CD4-positive, alpha-beta T cell treated with Interleukin-10 for 1 hour (primary cell): ENCODE measurements at places on chromosomes 2 and 18.

DNA sequence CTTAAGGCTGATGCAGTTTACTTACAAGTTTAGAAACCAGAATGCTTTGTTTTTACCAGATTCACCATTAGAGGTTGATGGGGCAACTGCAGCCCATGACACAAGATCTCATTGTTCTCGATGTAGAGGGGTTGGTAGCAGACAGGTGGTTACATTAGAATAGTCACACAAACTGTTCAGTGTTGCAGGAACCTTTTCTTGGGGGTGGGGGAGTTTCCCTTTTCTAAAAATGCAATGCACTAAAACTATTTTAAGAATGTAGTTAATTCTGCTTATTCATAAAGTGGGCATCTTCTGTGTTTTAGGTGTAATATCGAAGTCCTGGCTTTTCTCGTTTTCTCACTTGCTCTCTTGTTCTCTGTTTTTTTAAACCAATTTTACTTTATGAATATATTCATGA is 99.4 kb upstream of the IL1R2 start:
- DNase-seq: no peak

DNA sequence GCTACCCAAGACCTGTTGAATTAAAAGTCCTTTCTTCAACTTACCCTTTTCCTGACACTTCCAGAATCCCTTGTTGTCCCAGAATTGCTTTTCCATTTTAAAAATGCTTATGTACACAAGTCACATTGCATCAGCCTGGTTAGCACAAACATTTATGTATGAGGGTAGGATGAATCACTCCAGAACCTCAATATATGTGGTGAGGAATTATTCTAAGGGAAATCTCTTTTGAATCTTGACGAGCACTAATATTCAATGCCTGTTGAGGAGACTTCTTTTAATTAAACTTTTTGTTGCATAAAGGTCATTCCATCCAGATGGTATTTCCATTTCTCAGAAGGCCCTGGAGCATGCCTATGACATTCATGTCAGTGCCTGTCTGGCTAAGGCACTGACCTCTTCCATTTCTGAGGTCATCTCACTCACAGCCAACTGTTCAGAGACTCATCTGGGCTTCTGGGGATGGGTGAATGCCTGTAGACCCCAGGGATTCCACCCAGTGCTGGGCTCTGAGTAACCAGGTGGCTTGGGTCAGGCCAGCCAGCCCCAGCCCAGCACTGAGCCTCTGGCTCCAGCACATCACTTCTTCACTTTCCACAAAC is 28.2 kb downstream of the ACMSD start:
- DNase-seq: no peak

DNA sequence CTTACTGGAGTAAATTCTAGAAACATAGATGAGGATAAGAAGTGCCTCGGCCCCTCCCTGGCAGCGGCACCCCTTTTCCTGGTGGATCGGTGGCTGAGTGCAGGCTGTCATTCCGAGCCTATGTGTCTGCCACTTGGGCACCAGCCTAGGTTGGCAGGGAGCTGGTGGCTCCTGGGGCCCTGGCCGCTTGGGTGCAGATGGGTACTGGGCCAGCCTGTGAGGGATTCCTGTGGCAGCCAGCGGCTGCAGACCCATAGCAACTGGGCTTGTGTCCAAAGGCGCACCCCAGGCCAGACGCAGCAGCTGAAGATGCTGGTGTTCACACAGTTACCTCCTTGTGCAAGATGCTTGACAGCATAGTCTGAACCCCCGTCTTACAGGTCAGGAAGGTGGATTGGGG is 2.8 kb downstream of the SNORC start:
- no peak for DNase-seq

DNA sequence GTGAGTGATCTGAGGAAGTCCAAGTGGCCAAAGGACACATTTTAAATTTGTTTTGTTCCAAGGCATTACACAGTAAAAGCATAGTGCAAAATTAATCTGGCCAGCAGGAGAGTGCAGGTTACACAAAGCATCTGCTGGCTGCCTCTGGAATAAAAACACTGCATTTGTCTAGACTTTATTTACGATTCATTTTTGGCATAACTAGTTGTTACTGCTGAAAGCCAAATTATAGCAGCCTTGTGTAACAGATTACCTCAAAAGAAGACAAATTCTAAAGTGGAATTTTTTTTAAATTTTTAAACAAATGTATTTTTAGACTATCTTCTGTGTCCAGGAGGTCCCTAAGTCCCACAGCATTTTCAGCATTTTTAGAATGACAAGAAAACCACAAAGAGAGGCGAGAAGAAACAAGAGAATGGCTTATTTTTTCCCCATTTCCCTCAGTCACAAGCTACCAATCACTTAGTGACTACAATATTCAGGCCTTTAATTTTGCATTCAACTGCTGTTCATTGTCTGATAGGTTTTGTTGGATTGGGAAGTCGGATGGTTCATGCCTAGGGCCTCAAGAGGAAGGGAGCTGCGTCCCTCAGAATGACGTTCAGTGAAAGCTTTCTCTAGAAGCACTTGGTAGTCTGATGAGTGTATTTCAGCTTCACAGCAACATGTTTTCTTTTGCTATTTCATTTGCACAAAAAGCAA is 46.0 kb downstream of the TMEFF2 start:
- no peak for DNase-seq

DNA sequence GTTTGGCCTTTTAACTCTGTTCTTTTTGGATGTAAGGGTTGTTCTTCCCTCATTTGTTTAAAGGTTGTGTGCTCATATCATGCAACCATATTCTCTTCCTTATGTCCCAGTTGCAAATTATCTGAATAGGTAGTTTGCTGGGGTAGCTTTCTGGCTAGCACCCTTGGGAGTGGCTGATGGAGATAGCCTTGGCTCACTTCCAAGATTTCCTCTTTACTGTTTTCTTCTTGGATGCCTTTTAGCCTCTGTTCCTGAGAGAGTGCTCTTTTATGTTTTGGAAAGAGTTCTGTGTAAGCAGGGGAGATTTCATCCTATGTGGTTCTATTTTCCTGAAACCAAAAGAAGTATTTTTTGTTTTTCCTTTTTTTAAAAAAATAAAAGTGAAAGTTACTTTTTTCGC is 25.4 kb downstream of the USP14 start:
- DNase-seq: no peak

GRCh38 chr2:146661473-146662096 is 1183.2 kb upstream of the ACVR2A start:
- DNase-seq: no peak

GRCh38 chr2:56191617-56192016 is 7.8 kb downstream of the CCDC85A start:
- no peak for DNase-seq

- no peak for DNase-seq
These were observed 142.9 kb downstream of the RNF144A start for GRCh38 chr2:7060156-7060555.

DNA sequence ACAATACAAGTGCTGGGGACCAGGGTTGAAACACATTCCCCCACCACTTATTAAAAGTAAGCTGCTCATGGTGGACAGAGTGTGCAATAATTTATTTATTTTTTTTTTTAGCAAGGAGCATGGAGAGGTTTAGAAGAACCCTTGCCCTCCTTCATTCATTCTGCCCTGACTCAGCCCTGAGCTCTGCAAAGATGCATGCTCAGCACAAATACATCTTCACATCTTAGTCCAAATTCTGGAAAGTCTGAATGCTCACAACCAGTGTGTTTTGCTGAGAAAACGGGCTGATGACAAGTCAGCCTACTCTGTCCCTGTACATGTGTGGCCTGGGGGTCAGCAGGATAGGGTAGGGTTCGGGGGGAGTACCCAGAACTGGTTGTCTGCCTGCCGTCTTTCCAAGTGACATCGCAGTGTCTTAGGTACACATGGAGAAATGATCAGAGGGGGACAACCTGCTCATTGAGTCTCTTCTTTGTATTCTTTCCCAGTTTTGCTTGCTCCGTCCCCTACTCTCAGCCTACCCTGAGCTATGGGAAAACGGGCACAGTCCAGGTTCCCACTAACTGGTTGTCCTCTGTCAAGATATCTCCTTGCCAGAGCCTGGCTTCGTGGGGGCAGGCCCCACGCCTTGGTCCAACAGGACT is 76.4 kb downstream of the ADD2 start:
- DNase-seq: no peak

GRCh38 chr2:69047625-69048145 is 34.7 kb downstream of the ANTXR1 start:
- DNase-seq: no peak

GRCh38 chr2:65297544-65297943 is 69.9 kb downstream of the ACTR2 start:
- no peak for DNase-seq

GRCh38 chr2:27221166-27221565 is 4.0 kb downstream of the CAD start:
- DNase-seq: no peak

DNA sequence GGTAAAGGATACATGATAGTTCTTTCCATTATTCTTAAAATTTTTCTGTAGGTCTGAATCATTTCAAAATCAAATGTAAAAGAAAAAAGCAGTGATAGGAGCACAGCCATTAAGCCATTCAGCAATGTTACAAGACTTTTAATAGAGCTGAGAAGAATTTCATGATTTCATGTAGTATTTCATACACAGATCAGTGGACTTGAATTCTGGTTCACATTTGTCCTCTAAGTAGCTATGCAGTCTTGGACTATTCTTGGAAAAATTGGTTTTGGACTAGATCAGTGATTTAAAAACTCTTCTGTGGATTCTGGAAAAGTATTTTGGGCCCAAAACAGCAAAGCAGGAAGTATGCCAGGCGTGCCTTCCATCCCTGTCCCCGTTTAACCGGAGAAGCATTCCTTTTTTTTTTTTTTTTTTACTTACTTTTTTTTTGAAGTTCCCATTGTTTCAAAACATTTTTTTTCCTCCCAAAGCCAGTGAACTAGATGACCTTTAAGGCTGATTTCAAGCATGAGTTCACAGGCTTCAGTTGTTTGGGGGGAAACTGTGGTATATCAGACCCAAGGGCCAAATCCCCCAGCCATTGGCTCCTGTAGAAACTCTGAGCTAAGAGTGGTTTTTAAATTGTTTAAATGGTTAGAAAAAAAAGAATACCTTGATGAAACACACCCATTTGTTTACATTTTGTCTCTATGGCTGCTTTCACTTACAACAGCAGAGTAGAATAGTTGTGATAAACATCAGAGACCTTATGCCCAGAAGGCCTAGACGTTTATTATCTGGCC is 17.5 kb upstream of the POLI start:
- DNase-seq: no peak
